LHCN-M2 (cell line): ENCODE measurements at places on chromosomes 7 and 10. TPM values are rescaled to one million over a fixed set of nuclear protein-coding genes. Genes with fewer than 3 reads are reported as not detected.

GRCh38 chr7:50477640-50478039, 27.5 kb upstream of the FIGNL1 start:
- no peak for DNase-seq

GRCh38 chr7:43769281-43769680, 10.8 kb downstream of the BLVRA start:
- DNase-seq: no peak

- DNase-seq: no peak
These were observed 271.6 kb downstream of the CCDC3 start for GRCh38 chr10:12729885-12730284.

DNA sequence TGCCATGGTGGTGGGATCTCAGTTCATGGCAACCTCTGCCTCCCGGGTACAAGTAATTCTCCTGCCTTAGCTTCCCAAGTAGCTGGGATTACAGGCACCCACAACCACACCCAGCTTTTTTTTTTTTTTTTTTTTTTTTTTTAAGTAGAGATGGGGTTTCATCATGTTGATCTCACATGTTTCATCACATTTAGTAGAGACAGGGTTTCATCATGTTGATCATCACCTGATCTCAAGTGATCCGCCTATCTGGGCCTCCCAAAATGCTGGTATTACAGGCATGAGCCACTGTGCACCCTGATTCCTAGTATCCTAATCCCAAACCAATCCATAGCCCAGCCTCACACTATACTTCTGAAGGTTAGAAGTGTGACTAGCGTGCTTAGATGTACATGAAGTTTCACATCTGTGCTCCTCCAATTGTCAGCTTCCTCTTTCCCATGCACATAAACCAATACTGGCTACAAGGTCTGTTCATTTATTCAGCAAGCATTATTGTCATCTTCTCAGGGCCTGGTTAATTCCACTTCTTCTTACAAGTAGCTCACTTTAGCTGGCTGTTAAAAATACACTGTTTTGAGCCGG, 6.8 kb upstream of the NAT16 start:
- DNase-seq: no peak

- no peak for DNase-seq
These were observed 202.2 kb downstream of the IPMK start for GRCh38 chr10:58065529-58065815.

DNA sequence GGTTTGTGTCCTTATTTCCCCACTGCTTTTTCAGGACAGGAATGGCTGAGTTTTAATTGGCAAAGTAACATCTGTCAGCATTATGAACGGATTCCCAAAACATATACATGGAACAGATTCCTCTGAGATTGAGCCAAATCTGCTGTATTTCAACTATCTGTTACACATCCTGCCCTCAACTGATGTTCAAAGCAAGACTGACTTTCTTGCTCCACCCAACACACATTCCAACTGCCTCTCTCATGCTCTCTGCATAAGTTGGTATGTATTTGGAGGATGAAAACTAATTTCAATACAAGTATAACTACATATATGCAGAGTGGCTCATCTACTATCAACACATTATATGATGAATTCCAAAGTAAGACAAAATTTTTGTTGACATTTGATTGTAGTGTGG, 342.2 kb downstream of the GATA3 start:
- DNase-seq: no peak

- peak; percentile 48 for DNase-seq
These were observed 92.7 kb downstream of the LANCL2 start for GRCh38 chr7:55457801-55458200.

DNA sequence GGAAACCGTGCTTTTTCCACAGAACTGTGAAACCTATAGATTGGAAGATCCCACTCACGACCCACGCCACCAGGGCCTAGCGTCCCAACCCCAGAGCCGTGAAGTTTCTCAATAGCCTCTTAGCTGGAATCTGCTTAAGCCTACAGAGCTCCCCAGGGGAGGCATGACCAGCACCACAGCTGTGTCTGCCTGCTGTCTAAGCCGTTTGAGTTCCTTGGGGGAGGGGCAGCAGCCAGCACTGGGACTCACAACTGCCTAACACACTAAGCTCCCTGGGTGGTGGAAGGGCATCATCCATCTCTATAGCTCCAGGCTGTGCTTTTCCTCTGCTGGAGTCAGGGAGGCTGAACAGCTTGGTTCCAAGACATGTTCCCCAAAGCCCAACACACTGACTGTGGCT, 26.0 kb upstream of the TMEM140 start:
- peak; percentile 8 for DNase-seq

- peak; percentile 92 for DNase-seq
These were observed 266.6 kb downstream of the HDAC9 start for GRCh38 chr7:18762189-18762588.

- DNase-seq: no peak
These were observed 69.1 kb upstream of the ITGB1 start for GRCh38 chr10:33027088-33027487.

- peak; percentile 40 for DNase-seq
These were observed 1.2 kb downstream of the MCU start for GRCh38 chr10:72692994-72693781.

GRCh38 chr10:48777110-48777509, 92.4 kb downstream of the WDFY4 start:
- no peak for DNase-seq

DNA sequence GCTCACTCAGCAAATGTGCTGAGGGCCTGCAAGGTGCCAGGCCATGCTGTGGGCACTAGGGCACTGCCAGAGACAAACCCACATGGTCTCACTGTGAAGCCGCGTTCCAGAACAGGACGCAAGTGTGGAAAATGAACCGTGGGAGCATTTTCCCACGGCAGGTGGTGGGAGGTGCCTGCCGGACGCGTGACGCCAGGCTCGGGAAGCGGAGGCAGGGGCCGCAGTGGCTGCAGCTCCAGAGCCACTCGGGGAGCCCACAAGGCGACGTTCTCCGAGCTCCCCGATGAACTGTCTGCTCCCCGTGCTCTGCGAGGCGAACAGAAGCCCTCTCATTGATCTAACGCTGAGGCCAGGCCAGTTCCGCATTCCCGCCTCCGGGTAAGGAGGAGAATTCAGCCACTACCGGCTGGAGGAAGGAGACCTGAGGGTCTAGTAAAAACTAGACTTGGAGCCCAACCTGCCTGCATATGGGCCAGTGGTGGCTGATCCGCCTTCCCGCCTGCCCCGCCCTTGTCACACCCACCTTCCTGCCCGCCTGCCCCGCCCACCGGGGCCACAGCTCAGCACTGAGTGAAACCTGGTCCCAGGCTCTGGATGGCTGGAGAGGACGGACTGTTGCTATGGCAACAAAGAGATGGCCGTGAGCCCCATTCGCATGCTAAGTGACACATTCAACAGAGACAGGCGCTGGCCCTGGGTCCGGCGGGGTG, 13.1 kb downstream of the ADGRA1 start:
- DNase-seq: no peak

- peak; percentile 80 for DNase-seq
These were observed 283.0 kb downstream of the USP6NL start for GRCh38 chr10:11328264-11329061.

DNA sequence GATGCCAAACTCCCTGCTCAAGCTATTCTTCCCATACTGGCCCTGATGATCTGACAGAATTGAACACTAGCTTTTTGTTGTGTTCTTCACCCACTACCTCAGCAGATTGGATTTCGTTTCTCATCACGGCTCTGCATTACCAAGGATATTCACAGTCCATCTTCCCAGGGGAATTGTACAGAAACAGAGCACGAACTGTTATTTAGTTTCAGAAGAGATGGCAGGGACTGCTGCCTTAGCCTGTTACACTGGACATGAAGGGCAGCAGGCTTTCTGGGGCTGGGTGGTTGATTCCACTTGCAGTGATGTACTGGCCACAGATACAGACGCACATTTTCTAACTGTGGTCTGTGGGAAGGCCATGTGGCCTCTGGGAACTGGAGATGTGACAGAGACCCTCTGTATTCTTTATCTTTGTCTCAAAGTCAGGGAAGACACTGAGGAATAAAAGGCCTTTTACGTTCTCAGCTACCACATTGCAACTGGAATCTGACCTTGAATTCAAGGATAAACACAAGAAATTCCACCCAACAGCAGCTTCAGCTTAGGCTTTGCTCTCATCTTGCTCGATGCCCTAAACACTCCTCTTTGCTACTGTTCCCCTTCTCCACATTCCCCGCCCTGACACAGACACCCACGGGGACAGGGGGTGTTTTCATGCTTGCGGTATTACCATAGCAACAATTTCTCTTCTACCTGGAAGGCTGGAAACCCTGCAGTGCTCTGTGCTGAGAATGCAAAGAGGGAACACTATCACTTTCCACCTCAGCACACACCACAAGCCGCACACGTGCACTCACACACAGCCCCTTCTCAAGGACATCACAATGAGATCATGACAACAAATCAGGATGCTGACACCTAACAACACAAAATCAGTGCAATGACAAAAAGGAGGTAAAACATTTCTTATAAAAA, 81.7 kb downstream of the RNF216 start:
- DNase-seq: no peak

DNA sequence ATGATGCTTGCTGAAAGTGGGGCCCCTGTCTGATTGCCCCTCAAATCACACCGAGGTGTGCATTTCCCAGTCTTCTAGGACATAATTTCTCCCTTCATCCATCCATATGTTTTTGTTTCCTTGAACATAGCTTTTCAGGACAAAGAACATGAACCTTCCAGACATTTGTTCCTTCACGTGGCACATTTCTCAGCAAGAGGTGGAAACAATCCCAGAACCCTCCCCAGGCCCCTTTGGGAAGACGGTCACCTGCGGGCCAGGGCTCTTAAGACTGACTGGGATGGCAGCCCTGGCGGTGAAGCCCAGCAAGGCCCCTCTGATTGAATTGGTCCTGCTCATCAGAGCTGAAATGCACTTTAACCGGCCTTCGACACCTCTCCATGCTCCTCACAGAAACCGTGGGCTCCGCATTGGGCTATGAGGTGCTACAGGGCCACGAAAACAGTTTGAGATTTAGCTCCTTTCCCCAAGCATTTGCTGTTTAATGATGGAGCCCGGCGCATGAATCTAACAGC, 522.5 kb upstream of the DPP6 start:
- no peak for DNase-seq

GRCh38 chr7:133699386-133699785, 427.8 kb upstream of the LRGUK start:
- DNase-seq: no peak

GRCh38 chr7:80348223-80348622, 163.6 kb downstream of the GNAT3 start:
- peak; percentile 55 for DNase-seq

- DNase-seq: no peak
These were observed 19.6 kb downstream of the CABCOCO1 start for GRCh38 chr10:61682323-61682722.

GRCh38 chr10:48609441-48609840, 4.6 kb upstream of the ARHGAP22 start:
- no peak for DNase-seq

DNA sequence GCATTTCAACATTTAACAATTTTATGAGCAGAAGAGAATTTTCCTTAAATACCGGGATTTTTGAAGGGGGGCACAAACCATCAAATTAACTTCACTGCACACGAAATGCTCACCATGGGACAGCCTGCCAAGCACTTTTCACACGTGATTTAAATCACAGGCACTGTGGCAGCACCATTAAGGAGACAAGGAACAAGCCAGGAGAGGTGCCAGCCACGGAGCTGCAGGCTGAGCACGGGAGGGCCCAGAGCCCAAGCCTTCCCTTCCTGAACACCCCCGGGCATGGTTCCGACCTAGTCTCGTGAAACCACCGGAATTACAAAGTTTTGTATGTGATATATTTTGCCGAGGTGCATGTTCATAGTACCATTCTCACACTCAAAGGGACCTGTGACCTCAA, 13.4 kb downstream of the PITRM1 start:
- no peak for DNase-seq

GRCh38 chr7:128922496-128923410, 12.2 kb upstream of the KCP start:
- no peak for DNase-seq

DNA sequence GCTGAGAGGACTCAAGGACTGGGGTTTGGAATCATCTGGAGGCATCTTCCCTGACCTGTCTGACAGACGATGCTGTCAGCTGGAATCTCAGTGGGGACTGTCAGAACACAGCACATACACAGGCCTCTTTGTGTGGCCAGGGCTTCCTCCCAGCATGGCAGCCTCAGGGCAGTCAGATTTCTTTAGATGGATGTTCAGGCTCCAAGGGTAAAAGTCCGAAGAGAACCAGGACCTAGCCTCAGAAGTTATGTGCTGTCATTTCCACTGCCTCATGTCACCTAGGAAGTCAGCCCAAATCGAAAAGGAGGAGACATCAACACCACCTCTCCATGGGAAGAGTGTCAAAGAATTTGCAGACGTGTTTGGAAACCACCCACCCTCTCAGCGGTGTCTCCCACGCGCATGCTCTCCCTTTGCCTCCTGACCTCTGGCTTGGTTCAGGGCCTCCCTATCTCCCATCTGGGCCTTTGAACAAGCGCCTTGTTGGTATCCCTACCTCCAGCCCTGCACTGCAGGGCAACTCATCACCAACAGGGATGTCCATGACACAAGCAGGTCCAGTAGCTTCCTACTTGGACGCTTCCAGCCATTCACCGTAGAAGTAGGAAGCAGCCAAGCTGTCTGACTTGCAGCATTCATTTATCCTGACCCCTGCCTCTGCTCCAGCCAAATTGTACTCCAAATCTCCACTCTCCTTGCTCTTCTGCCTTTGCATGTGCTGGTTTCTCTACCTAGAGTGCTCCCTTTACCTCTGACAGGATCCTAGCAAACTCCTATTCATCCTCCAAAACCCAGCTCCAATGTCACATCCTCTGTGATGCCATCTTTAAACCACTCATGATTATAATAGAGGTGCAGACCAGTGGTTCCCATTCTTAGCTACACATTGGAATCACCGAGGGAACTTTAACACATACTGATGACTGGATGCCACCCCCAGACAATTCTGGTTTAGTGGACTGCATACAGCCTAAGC, 121.6 kb downstream of the OAT start:
- DNase-seq: no peak

- no peak for DNase-seq
These were observed 234.2 kb downstream of the PRPF18 start for GRCh38 chr10:13820964-13821337.

MEST gene
- total RNA-seq: 197 and 202 TPM in 2 replicates

SMKR1 gene
- 0.46 and 0.71 TPM in 2 replicates for total RNA-seq

PTTG1IP2 gene
- not detected in 2 replicates for total RNA-seq

KLF14 gene
- not detected in 2 replicates for total RNA-seq

MSMB gene
- not detected in 2 replicates for total RNA-seq

PRLHR gene
- not detected in 2 replicates for total RNA-seq

GJD4 gene
- total RNA-seq: 0.06 TPM in 1 of 2 replicates, not detected in the other

DEPP1 gene
- 4.6 and 10.0 TPM in 2 replicates for total RNA-seq

SNX10 gene
- not detected in 2 replicates for total RNA-seq

MYO3A gene
- total RNA-seq: not detected in 2 replicates

TMEM176B gene
- not detected in 2 replicates for total RNA-seq

RRP12 gene
- 24.7 and 32.8 TPM in 2 replicates for total RNA-seq

AP5Z1 gene
- total RNA-seq: 42.9 and 45.6 TPM in 2 replicates

GPR37 gene
- not detected in 2 replicates for total RNA-seq

FAM221A gene
- 1.5 and 2.6 TPM in 2 replicates for total RNA-seq

TAS2R41 gene
- total RNA-seq: not detected in 2 replicates

CHRM2 gene
- 0.06 TPM in 1 of 2 replicates, not detected in the other for total RNA-seq
